NCI-H82 (cell line): ENCODE measurements at places on chromosomes 16 and 17.
A peak's percentile ranks its signal among the peaks of the same experiment; 100 is the strongest.

DNA sequence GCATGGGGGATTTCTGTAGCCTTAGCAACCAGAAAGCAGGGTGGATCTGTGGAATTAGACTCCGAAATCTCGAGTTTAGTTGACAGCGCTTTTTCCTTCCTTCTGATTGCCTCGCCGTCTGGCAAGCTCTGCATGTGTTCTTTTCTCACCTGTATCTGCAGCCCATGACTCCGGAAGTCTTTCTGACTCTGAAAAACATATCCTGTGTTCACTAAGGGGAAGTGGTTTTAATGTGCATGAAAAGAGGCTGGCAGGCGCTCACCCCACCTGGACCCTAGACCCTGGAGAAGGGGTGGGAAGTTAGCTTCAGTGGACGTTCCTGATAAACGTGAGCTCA is 158.5 kb downstream of the RPTOR start:
- no peak for DNase-seq

GRCh38 chr17:42518046-42518754 is 17.8 kb upstream of the NAGLU start:
- DNase-seq = peak; percentile 78

DNA sequence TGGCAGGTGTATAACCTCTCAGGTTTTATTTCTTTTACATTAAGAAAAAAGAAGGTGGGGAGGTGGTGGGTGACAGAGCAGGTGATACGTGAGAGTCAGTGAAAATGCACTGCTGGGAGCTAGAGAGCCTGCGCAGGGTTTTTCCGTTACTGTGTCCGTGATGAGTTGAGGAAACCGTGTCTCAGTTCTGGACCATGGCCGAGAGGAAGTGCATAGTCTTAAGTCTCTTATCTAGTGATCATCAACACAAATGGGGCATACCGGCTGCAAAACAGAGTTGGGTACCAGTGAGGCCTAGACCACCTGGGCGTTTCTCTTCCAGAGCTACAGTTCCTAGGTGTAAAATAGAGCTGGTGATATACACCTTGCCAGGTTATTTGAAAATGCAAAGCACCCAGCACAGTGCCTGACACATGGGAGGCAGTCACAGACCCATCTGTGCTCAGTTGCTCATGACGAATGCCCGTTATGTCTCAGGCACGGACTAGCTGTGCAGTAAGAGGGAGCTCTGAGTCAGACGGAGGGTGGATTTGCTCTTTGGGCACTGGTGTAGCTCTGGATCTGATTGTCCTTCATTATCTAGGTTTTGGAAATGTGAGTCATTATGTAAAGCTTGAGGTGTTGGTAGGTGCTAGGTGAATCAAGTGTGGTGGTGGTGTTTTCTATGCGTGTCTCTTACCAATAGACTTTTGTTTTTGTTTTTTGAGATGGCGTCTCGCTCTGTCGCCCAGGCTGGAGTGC is 60.9 kb downstream of the RPTOR start:
- peak; percentile 48 for DNase-seq

- DNase-seq = no peak
These were observed 26.9 kb upstream of the CLEC18A start for GRCh38 chr16:69924041-69924775.

DNA sequence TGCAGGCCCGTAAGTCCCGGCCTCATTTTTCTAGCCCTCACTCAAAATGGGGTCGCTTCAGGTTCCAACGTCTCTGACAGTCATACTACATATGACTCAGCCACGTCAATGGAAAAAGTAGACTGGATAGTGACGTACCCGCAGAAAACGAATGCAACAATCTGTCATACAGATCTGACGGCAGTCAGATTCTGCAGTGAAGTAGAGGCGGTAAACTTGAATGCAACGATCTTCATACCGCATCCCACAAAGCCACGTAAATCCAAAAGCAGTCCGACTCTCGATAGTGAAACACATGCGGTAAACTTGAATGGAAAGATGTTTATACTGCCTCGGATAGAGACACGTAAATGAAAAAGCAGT is 38.4 kb upstream of the ARL4D start:
- peak; percentile 87 for DNase-seq

- no peak for DNase-seq
These were observed 2.6 kb downstream of the PDF start for GRCh38 chr16:69327585-69328310.
